ENCODE measurements at places on chromosomes 16 and 17. TPM values are rescaled to one million over a fixed set of nuclear protein-coding genes. Genes with fewer than 3 reads are reported as not detected.

Gene TRPV2
- 4.3 TPM for total RNA-seq

Gene IKZF3
- 0.18 TPM for total RNA-seq

- DNase-seq, result no peak
Observed at GRCh38 chr17:10631701-10632100, 25.4 kb downstream of the MYH3 start.

DNA sequence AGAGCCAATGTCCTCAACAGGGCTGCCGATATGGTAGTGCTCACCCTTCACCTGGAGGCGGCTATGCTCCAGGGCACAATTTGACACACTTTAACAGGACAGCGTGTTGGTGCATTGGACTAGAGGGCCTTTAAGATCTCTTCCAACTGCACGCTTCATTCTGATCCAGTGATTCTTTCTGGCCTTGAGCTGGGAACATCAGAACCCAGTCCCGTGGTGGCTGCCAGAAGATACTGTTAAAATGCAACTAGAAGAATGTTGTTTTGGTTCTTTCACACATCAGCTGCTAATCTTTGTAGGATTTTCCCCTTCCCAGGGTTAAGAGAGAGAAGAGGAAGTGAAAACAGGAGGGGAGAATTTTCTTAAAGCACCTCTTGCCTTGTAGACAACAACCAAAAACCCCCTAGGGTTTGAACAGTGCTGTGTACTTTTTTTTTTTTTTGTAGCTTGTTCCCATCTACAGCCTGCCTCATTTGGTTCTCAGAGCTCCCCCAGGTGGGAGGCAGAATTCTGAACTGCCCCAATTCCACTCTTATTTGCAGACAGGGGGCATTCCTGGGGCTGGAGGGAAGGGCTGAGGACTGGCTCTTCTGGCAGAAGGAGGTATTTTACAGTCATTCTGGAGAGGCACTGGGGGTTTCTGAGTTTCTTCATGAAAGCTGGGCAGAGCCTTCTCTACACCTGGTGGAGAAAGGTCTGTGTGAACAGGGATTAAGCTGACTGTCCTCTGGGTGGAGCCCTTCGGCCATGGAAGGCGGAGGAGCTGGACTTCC is 32.4 kb downstream of the SMARCE1 start:
- DNase-seq, result no peak

DNA sequence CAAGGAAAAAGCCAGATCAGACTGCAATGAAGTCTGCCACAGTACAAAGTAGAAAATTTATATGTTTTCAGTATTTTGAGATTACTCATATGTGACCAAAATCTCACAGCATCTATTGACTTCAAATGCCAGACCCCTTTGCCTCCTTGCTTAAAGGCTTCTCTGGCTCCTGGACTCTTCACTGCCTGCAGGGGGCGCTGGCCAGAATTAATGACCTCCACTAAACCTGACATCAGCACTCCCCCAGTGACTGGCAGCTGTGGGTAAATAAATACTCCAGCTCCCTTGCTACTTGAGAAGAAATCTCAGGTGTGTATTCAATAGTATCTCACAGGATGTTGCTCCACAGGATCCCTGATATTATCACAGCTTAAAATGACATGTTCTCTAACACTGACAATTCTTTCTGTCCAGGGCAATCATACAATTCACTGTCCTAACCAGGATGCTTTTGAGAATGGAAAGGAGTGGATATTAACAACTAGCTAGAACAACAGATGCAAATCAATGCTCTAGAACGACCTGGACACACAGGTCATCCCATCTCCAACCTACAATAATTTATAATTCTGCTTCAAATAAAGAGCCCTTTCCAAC is 4.0 kb downstream of the BECN1 start:
- DNase-seq, result peak; percentile 33

Gene SMIM36
- total RNA-seq, result not detected

- DNase-seq, result no peak
Observed at GRCh38 chr16:27177031-27177774, 26.1 kb upstream of the KDM8 start.

Gene PTX4
- 0.40 TPM for total RNA-seq

GRCh38 chr17:57819285-57819684 is 30.6 kb downstream of the MRPS23 start:
- no peak for DNase-seq

- DNase-seq, result no peak
Observed at GRCh38 chr17:4125552-4125951, 17.3 kb downstream of the ZZEF1 start.

DNA sequence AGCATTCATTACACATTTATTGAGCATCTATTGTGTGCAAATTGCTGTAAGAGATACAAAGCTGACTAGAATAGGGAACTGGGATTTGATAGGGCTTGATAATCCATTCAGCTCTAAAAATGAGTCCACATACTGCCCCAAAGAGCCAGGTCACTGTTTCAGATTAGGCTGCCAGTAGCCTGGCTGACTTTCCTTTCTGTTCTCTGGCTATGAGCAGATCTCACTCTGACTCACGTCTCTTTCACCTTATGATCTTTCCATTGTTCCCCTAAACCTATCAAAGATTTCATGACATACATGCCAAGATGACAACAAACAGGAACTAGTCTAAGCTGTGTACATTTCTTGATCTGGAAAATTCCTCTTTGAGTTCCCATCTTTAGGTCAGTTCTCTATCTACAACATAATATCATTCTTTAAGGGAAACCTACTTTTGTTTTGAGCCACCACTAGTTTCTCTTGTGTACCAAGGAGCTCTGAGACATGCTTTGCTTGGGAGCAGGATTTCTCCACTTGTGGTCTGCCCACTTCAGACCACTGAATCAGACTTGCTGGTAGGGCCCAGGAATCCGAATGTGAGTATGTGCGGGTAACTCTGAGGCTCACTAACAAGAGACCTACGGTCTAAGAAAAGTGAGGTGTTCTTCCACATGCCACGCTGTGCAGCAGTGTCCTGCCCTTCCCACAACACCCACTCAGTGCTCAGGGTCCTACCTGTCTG is 40.9 kb upstream of the ICAM2 start:
- no peak for DNase-seq

All from muscle of leg (tissue), 16 donors.